Stimulated activated CD4-positive, alpha-beta T cell treated with anti-CD3 and anti-CD28 coated beads, Interleukin-4, amount 100 ng/mL, for 1 hour (primary cell): ENCODE measurements at places on chromosomes 1 and 21.
A peak's percentile ranks its signal among the peaks of the same experiment; 100 is the strongest.

DNA sequence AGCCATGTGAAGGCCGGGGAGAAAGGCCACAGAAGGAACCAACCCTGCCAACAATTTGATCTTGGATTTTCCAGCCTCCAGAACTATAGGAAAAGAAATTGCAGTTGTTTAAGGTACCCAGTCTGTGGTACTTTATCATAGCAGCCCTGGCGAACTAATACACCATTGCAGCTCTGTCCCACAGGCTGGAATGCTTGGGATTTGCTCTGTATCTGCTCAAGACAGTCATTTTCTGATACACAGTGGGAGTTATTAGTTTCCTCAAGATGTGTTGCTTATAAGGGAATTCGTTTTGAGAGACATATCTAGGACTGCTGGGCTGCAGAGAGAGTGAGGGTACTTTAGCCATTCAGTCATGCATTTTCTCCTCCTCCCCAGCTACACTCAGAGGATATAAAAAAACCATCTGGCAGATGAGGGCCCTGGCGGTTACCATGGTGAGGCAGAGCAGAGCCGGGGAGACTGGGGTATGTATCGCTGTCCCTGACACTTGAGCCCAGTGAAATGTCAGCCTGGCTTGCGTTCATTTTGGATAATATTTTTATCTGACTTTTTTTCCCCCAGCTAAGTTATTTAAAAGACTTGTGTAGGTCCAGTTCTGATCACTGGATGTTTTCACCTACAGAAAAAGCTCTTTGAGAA, 104.6 kb downstream of the DIRAS3 start:
- DNase-seq = no peak

DNA sequence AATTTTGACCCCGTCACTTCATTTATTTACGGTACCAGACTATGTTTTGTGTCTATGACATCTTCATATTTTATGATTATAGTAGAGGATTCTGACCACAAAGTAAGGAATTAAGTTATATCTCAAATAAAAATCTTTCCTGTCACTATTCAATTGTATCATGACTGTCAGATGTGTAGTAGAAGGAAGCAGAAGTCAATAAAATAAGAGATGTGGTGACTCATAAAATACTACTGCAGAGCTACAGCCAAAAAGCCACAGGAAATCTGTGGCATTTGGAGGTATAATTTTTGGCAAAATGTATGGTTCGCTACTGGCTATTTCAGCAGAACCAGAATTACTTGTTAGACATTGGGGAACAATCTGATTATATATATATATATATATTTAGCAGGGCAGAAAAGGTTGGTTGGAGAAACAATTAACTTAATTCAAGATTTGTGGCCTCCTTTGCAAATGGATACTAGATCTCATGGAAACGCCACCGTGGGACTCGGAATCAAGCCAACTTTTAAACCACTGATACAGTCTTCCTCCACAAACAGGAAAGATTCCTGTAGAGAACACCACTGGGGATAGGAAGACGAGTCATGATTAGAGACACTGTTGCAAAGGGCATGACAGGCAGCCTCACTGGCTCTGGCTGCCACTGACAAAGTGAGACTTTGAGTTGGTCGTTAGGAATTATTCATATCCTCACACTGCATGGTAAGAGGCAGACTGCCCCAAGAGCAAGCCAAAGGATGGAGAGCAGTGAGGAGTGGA, 5.1 kb downstream of the FCRL2 start:
- DNase-seq = no peak

DNA sequence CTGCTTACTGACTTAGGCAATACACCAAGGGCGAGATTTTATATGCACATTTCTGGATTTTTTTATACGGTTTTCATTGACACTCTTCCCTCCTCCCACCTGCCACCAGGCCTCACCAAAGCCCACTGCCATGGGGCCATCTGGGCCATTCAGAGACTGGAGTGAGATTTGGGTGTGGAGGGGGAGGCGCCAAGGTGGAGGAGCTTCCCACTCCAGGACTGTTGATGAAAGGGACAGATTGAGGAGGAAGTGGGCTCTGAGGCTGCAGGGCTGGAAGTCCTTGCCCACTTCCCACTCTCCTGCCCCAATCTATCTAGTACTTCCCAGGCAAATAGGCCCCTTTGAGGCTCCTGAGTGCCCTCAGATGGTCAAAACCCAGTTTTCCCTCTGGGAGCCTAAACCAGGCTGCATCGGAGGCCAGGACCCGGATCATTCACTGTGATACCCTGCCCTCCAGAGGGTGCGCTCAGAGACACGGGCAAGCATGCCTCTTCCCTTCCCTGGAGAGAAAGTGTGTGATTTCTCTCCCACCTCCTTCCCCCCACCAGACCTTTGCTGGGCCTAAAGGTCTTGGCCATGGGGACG, 57.9 kb downstream of the LACTBL1 start:
- DNase-seq = no peak

- no peak for DNase-seq
Observed at GRCh38 chr1:107807855-107808254, 157.1 kb downstream of the VAV3 start.

DNA sequence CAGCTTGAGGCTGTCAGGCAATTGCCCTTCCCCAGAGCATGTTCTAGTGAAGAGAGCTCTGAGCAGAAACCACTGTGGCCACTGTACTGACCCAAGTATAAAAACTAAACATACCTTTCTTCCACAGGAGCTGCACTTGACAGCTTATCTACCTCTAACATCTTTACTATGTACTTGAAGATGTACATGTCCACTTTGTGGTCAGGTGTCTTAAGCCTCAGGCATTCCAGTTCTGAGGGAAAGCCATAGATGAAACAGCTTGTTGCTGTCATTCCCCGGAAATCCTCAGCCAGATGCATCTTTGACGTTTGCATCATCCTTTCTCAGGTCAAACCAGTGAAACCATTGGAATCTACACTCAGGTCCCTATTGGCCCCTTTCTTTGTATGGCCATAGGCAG, 70.4 kb downstream of the CHRM3 start:
- DNase-seq = no peak

- DNase-seq = peak; percentile 64
Observed at GRCh38 chr1:17119076-17119772, at the start of gene PADI2. Gene PADI2 (minus strand): TSS chr1:17119451. CDS start chr1:17119371, 80 bp downstream.
